Activated CD4-positive, alpha-beta T cell treated with anti-CD3 and anti-CD28 coated beads, Interleukin-2, amount 10 ng/mL, durations not matched to agents 24 days and 14 days (primary cell): ENCODE measurements at places on chromosomes 16 and 17.
A peak's percentile ranks its signal among the peaks of the same experiment; 100 is the strongest.

GRCh38 chr17:37134050-37134449 is 185.3 kb downstream of the AATF start:
- no peak for DNase-seq

GRCh38 chr16:72876221-72876620 is 171.7 kb downstream of the ZFHX3 start:
- peak; percentile 75 for DNase-seq

- no peak for DNase-seq
Observed at GRCh38 chr16:27706866-27707685, 157.1 kb downstream of the KATNIP start.

GRCh38 chr16:81366316-81366932 is 51.7 kb downstream of the GAN start:
- peak; percentile 78 for DNase-seq

- DNase-seq, result no peak
Observed at GRCh38 chr16:71658771-71659170, 32.8 kb downstream of the MARVELD3 start.

DNA sequence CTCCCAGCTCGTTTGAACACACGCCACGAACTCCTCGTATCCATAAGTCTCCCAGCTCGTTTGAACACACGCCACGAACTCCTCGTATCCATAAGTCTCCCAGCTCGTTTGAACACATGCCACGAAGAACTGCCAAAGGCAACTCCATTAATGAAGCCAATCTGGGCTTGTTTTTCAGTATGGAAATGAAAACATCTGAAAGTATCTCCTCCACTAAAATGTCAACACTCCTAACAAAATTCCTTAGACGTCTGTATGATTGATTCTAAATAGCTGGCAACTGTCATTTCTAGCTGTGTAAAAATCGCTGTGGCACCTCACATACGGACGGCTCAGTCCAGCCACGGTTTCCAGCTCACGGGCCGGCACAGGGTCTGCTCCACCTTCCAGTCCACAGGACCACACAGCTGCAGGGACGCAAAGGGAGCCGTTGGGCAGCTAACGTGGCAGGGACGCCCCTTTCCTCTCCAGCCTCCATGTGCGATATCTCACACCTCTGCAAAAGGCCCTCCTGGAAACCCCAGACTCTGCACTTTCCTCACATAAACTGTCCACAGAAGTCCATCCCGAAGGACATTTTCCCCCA is 67.1 kb upstream of the METRNL start:
- no peak for DNase-seq

- DNase-seq, result no peak
Observed at GRCh38 chr17:73369111-73369521, 57.3 kb upstream of the CDC42EP4 start.

DNA sequence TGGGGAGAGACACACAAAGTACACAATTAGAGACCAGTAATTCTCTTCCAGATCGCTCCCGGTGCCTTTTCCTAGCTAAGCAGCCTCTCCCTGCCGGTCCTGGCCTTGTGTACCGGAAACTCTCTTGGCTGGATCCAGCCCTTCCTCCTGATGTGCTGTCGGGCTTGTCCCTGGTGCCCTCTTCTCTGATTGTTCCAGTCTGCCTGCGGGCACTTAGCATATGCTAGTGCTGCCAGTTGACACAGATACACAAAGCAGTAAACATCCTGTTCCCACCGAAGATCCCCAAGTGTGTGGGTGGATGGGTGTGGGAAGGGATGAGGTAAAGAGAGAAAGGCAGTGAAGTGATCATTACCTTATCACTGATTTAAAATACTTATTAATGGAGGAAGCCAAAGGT is 9.7 kb downstream of the HS3ST3B1 start:
- DNase-seq, result no peak

GRCh38 chr16:23959752-23960072 is 123.9 kb downstream of the PRKCB start:
- DNase-seq, result no peak

DNA sequence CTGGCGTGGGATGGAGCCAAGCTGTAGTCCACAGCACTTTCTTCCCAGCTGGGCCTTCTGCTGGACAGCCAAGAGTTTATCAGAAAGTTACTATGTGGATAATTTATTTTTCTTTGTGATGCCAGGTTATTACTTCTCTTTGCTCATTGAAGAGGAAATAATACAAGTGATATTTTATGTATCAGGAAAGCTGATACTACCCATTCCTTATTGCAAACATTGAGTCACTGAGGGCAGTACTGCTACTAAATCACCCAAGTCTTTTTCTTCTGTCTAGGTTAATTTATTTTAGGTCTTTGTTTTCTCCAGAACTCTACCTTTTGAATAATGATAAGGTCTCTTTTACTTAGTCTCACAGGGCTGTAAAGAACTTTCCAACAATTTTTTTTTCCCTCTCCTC is 8.3 kb downstream of the NUP93 start:
- no peak for DNase-seq
